ENCODE measurements at places on chromosomes 5 and 9.
A peak's percentile ranks its signal among the peaks of the same experiment; 100 is the strongest.

- DNase-seq: no peak
These were observed 32.3 kb downstream of the ARPC5L start for GRCh38 chr9:124894035-124894740.

- no peak for DNase-seq
These were observed 28.1 kb upstream of the INSYN2B start for GRCh38 chr5:170008376-170008775.

DNA sequence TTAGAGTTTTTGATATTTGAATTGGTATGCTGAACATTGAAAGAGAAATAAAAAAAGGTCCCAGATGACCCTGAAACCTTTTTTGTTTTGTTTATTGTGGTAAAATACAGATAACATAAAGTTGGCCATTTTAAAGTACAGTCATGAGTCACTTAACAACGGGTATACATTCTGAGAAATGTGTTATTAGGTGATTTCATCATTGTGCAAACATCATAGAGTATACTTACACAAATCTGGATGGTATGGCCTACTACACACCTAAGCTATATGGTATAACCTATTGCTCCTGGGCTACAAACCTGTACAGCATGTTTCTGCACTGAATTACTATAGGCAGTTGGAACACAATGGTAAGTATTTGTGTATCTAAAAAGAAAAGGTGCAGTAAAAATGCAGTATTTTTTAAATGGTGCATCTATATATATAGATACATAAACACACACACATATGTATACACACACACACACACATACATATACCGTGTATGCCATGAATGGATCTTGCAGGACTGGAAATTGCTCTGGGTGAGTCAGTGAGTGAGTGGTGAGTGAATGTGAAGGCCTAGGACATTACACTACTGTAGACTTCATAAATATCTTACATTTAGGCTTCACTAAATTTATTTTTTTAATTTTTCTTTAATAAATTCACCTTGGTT, 31.0 kb downstream of the TTC1 start:
- no peak for DNase-seq

- DNase-seq: no peak
These were observed 60.4 kb downstream of the EHMT1 start for GRCh38 chr9:137679249-137679648.

- no peak for DNase-seq
These were observed 106.7 kb downstream of the EFNA5 start for GRCh38 chr5:107563959-107564544.

- DNase-seq: no peak
These were observed 24.6 kb downstream of the SPARC start for GRCh38 chr5:151661968-151662732.

GRCh38 chr5:125829349-125829748, 593.9 kb upstream of the GRAMD2B start:
- DNase-seq: no peak

DNA sequence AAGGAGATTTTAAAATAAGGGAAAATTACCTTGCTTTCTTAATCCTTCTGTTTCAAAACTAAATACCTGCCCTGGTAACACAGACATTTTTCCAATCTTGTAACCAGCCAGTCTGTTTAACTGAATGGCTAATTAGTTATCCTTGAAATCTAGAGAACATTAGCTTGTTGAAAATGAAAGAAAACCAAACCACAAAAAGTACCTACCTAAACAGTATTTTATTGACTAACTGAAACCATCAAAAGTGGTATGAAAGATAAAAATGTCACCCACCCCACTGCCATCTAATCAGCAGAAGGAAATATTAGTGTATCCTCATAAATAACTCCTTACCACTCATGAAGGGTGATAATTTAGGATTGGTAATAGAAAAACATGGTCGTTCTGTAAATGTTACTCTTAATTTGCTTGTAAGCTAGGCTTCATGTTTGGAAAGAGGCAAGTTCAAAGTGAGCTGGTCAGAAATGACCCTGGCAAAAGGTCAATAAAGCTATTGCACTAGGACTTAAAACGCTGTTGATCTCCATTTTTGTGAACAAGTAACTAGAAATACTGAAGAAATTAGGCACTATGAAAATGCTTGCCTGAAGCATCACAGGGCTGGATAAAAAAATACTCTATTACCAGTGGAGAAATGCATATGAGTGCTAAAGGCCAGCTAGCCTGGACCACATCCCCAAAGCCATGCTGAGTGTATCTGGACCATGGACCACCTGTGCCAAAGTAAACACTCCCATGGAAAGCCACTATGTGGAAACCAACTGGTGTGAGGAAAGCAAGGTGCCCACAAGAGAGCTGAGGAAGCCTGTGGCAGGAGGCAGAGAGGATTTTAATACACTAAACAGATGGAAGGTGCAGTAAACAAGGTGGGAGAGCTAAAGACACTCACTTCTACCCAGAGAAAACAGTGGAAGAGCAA, 8.4 kb downstream of the SEMA5A start:
- DNase-seq: no peak

DNA sequence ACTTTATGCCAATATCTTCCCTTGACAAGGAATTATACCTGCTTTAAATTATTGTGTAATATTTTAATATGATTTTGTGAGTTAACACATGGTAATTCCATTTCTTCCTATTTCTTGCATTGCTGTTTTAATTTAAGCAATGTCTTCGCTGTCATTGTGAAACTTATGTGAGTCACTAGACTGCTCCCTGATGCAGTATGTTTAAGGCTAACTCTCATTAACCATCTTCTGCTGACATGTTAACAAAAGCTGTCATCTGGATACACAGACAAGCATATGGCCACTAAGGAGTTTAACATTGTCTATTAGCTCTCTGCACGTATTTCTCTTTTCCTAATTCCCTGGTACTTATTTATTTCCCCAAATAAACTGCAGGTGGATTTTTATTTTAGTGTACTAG, 980.8 kb upstream of the CTNND2 start:
- DNase-seq: no peak

DNA sequence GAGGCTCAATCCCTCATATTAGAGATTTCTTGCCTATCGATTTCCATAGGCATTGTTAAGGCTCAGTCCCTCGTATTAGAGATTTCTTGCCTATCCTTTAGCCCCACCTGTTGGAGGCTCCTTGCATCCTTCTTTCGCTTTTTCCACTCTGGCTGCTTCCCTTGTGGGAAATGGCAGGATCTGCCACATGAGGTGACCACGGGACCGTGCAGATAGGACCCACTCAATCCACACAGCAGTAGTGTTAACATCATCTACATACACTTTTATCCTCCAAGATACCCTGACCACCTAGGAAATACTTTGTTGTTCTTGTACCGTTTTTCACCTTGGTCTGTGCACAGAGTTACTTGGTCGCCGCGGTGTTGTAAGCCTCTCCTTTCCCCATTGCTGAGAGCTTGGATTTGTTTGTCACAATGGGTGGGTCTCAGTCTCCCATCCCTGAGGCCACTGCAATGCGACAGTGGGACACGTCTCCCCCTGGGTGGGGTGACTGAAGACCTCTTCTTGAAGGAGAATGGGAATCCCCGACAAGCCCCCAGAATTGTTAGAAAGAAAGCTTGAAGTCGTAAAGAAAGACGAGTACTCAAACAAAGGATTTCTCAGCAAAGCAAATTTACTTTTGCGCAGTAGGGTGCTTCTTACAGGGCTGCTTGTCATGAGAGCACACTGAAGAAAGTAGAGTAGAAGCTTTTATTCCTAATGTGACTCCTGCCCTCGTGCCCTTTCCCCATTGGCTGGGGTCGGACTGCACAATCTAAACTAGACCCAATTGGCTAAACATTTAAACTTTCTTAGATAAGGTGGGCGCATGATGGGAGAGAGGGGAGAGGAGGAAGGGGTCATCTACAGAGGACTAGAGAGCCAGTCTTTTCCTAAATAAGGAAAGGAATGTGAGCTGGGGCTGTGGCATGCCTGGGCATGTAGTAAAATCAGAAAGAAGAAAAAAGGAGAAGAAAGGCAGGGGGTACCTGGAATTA, 19.8 kb downstream of the IFT74 start:
- DNase-seq: no peak

DNA sequence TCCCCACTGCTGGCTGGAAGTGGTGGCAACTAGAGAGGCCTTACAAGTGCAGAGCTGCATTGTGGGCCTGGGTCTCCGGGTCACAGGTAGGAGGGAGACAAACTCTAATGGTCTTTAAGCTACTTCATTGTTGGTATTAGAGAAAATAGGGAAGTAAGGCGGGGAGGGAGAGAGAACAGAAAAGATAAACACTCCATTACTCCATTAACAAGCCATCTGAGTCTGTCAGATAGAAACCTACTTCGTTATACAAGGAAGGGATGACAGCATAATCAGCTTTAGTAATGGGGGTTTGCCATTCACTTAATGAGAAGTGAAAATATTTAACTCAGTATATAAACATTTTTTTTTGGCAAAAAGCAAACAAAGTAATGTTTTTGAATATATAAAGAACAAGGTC, 107.4 kb downstream of the TLE1 start:
- DNase-seq: no peak

- no peak for DNase-seq
These were observed 103.0 kb downstream of the HSD17B3 start for GRCh38 chr9:96199006-96199405.

GRCh38 chr9:112360047-112360804, 19.7 kb upstream of the HSDL2 start:
- no peak for DNase-seq

DNA sequence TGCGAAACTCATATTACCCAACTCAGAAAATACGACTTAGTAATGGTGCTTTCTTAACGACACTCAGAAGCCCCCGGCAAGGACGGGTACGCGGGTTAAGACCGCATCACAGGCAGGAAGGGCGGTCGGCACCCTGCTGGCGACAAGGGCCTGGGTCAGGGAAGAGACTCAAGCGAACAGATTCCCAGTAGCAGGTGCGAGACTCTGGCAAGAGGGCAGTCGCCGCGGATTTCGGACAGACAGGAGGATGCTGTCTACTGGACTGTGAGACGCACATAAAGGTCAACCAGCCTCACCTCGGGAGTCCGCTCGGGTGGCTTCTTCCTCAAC, 398 bp downstream of the RAPGEF6 start:
- DNase-seq: peak; percentile 30

- DNase-seq: no peak
These were observed 79.8 kb upstream of the MELK start for GRCh38 chr9:36492865-36493264.

GRCh38 chr9:98861781-98862504, 54.5 kb downstream of the GALNT12 start:
- DNase-seq: no peak

DNA sequence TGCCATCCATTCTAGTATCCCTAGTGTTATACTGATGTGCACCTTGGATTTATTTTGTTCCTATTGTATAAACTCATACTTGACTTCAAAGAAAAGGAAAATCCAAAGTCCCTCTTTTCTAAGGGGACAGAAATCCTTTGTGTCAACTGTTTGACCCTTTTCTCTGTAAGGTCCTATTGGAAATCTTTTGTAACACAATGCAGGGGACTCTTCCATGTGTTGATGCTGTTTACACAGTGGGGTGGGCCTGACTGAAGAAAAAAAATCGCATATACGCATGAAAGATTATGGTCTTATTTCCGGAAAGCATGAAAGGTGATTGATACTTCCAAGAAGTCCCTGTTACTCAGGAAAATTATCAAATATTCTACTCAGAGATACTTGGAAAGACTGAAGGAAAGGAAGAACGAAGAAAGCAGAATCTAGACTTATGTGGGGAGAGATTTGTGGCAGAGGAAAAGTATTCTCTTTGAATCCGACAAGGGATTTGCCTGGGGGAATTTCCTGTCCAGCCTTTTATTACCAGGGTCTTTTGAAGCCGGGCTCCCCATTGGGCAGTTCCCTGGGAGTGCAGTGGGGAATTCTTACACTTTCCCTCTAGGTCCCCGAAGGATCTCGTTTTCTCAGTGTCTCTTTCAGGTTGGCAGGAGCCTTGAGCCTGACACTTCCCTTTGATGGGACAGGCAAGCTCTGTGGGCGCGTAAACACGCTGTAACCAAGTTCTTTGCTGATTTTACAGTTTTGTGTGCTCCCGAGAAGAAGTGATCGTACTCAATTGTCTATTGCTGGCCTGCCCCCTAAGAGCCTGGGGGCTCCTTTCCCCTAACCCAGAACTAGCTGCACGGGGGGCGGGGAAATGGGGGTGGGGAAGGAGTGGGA, 779 bp upstream of the VCAN start:
- no peak for DNase-seq

- DNase-seq: no peak
These were observed 141.8 kb downstream of the DOCK2 start for GRCh38 chr5:169778622-169779596.

GRCh38 chr9:109912082-109912582, 132.1 kb downstream of the PALM2AKAP2 start:
- DNase-seq: no peak

- no peak for DNase-seq
These were observed 1101.0 kb upstream of the SEMA6A start for GRCh38 chr5:117675646-117676045.

- no peak for DNase-seq
These were observed 134.6 kb upstream of the PRSS3 start for GRCh38 chr9:33660772-33661171.

- DNase-seq: no peak
These were observed 4.3 kb downstream of the BBLN start for GRCh38 chr9:128164307-128164885.

DNA sequence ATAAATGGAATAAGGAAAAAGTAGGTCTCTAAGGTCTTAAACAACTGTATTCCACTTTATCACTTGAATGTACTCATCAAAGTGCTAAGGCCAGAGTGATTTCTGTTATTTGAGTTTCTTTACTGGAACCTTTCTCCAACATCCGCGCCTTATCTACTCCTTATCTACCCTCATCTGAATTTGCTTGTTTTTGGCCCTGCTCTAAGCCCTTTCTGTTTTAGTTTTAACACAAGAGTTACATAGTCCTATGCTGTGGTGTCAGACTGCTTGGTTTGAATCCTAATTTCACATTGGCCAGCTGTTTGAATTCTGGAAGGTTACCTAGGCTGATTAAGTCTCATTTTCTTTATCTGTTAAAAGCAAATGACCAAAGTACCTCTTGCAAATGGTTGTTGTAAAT, 128.3 kb downstream of the PCSK5 start:
- DNase-seq: no peak

GRCh38 chr5:93208141-93208751, 372.8 kb downstream of the NR2F1-AS1 start:
- no peak for DNase-seq

DNA sequence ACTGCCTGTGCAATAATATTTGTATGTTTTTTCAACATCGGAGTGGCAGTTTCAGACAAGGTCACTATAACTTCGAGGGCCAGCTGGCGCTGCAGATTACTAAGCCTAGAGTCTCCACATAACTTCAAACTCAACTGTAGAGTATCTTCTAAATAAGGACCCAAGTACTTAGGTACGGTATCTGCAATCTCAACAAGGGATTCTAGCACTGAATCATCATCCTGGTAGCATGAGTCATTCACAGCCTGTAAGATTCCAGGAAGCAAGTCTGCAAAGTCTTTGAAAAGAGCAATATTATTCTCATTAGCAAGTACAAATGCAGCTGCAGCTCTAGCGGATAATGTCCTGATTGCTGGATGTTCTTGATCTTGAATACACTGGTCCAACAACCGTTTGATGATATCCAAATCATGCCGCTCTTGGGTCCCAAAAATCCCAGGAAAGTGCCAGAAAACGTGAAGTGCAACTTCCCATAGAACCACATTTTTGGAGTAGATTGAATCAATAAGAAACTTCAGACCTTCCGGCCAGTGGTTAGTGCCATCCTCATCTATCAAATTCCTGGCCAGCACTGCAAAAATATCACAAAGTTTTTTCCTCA, 654 bp downstream of the RANBP6 start:
- DNase-seq: no peak

- no peak for DNase-seq
These were observed 50.9 kb upstream of the FAM169A start for GRCh38 chr5:74916831-74917710.

Measured in stimulated activated CD8-positive, alpha-beta memory T cell treated with anti-CD3 and anti-CD28 coated beads, Interleukin-15, amount 100 ng/mL, for 24 hours (primary cell).